Body of pancreas (tissue), 4 donors: ENCODE measurements at places on chromosomes 6 and 20. TPM values are rescaled to one million over a fixed set of nuclear protein-coding genes. Genes with fewer than 3 reads are reported as not detected.

- H3K36me3 ChIP-seq: no peaks in the 10 kb centered on the region
- H3K4me3 ChIP-seq: no peak overlapping the region
- no peak overlapping the region for H3K27ac ChIP-seq
- DNase-seq: no peak
- no peaks in the 10 kb centered on the region for H3K4me1 ChIP-seq
Measured at GRCh38 chr6:163735076-163735475, 320.6 kb downstream of the QKI start.

- no peak overlapping the region for H3K4me3 ChIP-seq
- H3K36me3 ChIP-seq: no peaks in the 10 kb centered on the region
- no peaks in the 10 kb centered on the region for H3K4me1 ChIP-seq
- DNase-seq: no peak
- no peak overlapping the region for H3K27ac ChIP-seq
Measured at GRCh38 chr6:69337311-69337710, 459.5 kb downstream of the LMBRD1 start.

GRCh38 chr20:50721881-50722281 is 9.5 kb upstream of the PARD6B start:
- H3K27ac ChIP-seq: no peak overlapping the region
- no peaks in the 10 kb centered on the region for H3K27me3 ChIP-seq
- peaks cover 16% of the 10 kb centered on the region for H3K4me1 ChIP-seq
- no peaks in the 10 kb centered on the region for H3K36me3 ChIP-seq
- DNase-seq: no peak

DNA sequence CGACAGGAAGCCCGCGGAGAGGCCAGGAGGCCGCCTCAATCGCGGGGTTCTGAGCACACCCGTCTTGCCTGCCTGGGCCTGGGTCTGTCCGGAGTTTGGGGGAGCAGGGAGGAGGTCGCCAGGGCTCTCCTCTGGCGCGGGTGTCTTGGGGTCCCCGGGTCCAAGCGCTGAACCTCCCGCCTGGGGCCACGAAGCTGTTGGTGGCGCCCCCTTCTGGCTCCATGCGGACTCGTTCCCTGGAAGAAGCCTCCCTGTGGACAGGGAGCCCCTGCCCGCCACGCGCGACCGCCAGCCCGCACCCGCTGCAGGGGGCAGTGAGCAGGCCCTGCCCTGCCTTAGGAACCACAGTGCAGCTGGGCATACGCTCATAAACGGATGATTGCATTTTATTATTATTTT is 44.7 kb downstream of the MCUR1 start:
- DNase-seq: no peak
- H3K4me3 ChIP-seq: no peak overlapping the region
- H3K27me3 ChIP-seq: no peaks in the 10 kb centered on the region
- H3K36me3 ChIP-seq: no peaks in the 10 kb centered on the region

- H3K36me3 ChIP-seq: no peaks in the 10 kb centered on the region
- DNase-seq: peak; percentile 43
- H3K27me3 ChIP-seq: no peaks in the 10 kb centered on the region
Measured at GRCh38 chr6:17159240-17159639, 57.4 kb downstream of the STMND1 start.

- no peak overlapping the region for H3K27ac ChIP-seq
- H3K4me1 ChIP-seq: no peaks in the 10 kb centered on the region
- no peaks in the 10 kb centered on the region for H3K27me3 ChIP-seq
- no peak for DNase-seq
- H3K36me3 ChIP-seq: no peaks in the 10 kb centered on the region
- H3K4me3 ChIP-seq: no peak overlapping the region
Measured at GRCh38 chr6:159902620-159903019, 11.8 kb downstream of the MAS1 start.

DNA sequence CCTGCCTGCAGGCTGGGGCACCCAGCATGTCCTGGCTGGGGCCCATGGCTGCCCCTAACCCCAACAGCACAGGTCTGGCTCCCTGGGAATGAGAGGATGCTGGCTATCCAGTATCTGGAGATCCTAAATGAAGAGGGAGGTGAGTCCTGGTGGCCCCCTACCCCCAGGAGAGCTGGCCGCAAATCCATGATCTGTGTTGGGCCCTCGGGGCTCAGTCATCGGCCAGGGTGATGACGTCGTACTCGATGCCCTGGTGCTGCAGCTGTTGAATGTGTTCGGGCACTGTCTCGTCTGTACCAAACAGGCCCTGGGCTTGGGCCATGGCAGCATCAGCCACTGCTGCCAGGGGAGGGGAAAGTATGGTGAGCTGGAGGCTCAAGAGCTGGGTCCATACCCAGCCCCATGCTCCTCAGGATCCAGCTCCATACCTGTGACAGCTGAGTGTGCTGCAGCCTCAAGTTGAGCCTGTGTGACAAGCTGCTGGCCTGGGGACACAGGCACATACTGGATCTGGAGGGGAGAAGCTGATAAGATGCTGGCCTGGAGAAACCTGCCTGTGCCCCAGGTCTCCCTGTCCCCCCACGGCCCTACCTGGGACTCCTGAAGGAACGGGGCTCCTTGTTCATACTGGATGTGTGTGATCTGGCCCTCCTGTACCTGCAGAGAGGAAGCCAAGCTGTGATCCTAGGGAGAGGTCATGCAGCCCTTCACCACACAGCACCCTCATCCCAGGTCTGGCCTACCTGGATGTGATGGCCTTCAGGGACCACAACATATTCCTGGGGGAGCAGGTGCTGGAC is 14.5 kb downstream of the PCIF1 start:
- no peaks in the 10 kb centered on the region for H3K27me3 ChIP-seq
- no peak overlapping the region for H3K4me3 ChIP-seq
- DNase-seq: no peak
- H3K27ac ChIP-seq: no peak overlapping the region
- peaks cover 33% of the 10 kb centered on the region for H3K4me1 ChIP-seq
- peaks cover 29% of the 10 kb centered on the region for H3K36me3 ChIP-seq

GRCh38 chr20:6122873-6123648 is at the start of gene FERMT1:
TSS of gene FERMT1 (minus strand) at chr20:6123030. CDS start at chr20:6119554, 3,476 bp downstream.
- H3K27me3 ChIP-seq: no peaks in the 10 kb centered on the region
- no peaks in the 10 kb centered on the region for H3K36me3 ChIP-seq
- DNase-seq: peak; percentile 67
- H3K27ac ChIP-seq: peak within 1 kb of the TSS; percentile 36
- H3K4me1 ChIP-seq: peaks cover 18% of the 10 kb centered on the region
- peak within 1 kb of the TSS; percentile 37 for H3K4me3 ChIP-seq

DNA sequence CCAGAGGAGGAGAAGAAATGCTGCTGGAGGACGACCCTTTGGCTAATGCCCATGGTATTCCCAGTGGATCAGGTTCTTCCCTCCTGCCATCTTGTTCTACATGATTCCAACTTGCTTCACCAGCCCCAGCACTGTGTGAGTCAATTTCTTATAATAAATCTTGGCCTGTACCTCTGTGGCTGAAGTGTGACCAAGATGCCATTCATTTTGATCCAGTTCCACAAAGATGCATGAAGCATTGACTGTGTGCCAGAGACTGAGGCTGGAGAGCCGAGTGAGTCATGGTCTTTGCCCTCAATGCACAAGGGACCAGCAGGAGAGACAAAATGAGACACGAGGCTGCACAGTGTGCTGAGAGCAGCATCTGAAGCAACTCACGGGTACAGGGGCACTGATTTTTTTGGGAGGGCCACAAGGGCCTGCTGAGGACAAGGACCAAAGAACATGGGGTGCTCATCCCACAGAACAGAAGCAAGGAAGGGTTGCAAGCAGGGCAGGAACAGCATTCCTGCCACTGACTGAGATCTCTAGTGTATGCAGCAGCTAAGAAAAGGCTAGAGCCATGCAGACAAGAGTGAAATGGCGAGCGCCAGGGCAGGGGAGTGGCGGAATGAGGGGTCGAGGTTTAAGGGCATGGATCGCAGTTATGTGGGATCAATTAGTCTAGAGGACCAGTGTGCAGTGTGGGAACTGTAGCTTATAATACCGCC is 207.0 kb downstream of the THBS2 start:
- H3K4me3 ChIP-seq: no peak overlapping the region
- H3K27me3 ChIP-seq: no peaks in the 10 kb centered on the region

- H3K36me3 ChIP-seq: no peaks in the 10 kb centered on the region
- no peak overlapping the region for H3K27ac ChIP-seq
- H3K4me3 ChIP-seq: no peak overlapping the region
Measured at GRCh38 chr6:99519446-99519845, 4.2 kb upstream of the USP45 start.

- H3K4me3 ChIP-seq: no peak overlapping the region
- H3K4me1 ChIP-seq: peaks cover 9% of the 10 kb centered on the region
- H3K27me3 ChIP-seq: no peaks in the 10 kb centered on the region
- no peak overlapping the region for H3K27ac ChIP-seq
Measured at GRCh38 chr6:21360336-21360735, 233.2 kb upstream of the SOX4 start.

- H3K27ac ChIP-seq: no peak overlapping the region
- no peaks in the 10 kb centered on the region for H3K36me3 ChIP-seq
- H3K27me3 ChIP-seq: no peaks in the 10 kb centered on the region
Measured at GRCh38 chr6:115914098-115914497, 146.6 kb downstream of the FRK start.

DNA sequence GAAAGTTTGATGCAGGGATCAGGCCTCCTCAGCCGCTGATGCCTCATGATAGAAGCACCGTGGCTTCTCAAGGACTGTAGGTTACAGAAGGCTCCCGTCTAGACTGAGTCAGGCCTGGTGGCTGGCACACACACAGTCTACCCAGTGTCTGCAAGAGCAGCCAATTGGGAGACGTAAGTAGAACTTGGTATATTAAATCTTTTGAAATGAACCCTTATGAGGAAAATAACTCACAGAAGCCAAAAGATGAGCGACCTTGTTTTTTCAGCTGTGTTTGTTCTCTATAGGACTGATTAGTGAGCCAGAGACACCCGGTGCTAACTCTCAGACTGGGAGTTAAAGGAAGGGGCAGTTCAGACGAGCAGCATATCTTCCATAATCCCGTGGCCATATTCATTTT is 5.9 kb upstream of the PDE10A start:
- H3K4me3 ChIP-seq: no peak overlapping the region
- H3K36me3 ChIP-seq: no peaks in the 10 kb centered on the region
- no peak overlapping the region for H3K27ac ChIP-seq
- peaks cover 17% of the 10 kb centered on the region for H3K27me3 ChIP-seq

GRCh38 chr6:125363039-125363823 is 61.5 kb upstream of the HDDC2 start:
- DNase-seq: peak; percentile 39
- H3K4me3 ChIP-seq: no peak overlapping the region
- peaks cover 12% of the 10 kb centered on the region for H3K4me1 ChIP-seq
- H3K27ac ChIP-seq: peak overlapping the region; percentile 12

GRCh38 chr20:45456632-45457031 is 12.9 kb upstream of the WFDC2 start:
- no peaks in the 10 kb centered on the region for H3K27me3 ChIP-seq
- peak; percentile 65 for DNase-seq
- no peaks in the 10 kb centered on the region for H3K36me3 ChIP-seq
- H3K4me3 ChIP-seq: no peak overlapping the region
- H3K27ac ChIP-seq: no peak overlapping the region
- no peaks in the 10 kb centered on the region for H3K4me1 ChIP-seq

- no peaks in the 10 kb centered on the region for H3K36me3 ChIP-seq
- H3K27me3 ChIP-seq: no peaks in the 10 kb centered on the region
- no peak for DNase-seq
- peaks cover 32% of the 10 kb centered on the region for H3K4me1 ChIP-seq
Measured at GRCh38 chr20:46333161-46333991, 25.1 kb upstream of the CDH22 start.

DNA sequence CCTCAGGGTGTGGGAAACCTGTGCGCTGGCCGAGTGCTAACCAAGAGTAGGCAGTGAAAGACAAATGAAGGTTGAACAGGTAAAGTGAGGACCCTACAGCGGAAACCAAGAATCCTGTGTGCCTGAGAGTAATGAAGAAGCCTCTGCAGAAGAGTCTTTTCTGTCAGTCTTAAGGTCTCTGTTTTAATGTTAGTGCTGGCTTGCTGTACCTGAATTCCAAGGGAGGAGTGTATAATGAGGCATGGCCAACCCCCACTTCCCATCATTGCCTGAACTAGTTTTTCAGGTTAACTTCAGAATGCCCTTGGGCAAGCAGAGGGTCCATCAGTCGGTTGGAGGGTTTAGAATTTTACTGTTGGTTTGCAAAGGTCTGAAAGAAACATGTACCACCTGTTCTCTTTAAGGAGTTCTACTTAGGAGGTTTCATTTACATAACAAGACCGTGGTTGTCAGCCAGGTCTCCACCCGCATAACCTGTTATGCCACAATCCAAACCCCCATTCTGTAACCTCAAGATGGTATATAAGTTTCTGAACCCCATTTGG is 589 bp upstream of the PDCD2 start:
- no peaks in the 10 kb centered on the region for H3K27me3 ChIP-seq
- DNase-seq: peak; percentile 18
- H3K4me3 ChIP-seq: peak overlapping the region; percentile 17
- H3K36me3 ChIP-seq: peaks cover 2% of the 10 kb centered on the region

GRCh38 chr20:43971267-43971666 is 56.6 kb downstream of the TOX2 start:
- H3K27ac ChIP-seq: no peak overlapping the region
- H3K4me3 ChIP-seq: no peak overlapping the region
- no peaks in the 10 kb centered on the region for H3K4me1 ChIP-seq
- no peaks in the 10 kb centered on the region for H3K27me3 ChIP-seq

GRCh38 chr6:25179051-25179778 is 100.0 kb upstream of the CARMIL1 start:
- no peaks in the 10 kb centered on the region for H3K27me3 ChIP-seq
- no peak overlapping the region for H3K4me3 ChIP-seq
- DNase-seq: no peak
- H3K27ac ChIP-seq: peak overlapping the region; percentile 39
- peaks cover under 1% of the 10 kb centered on the region for H3K4me1 ChIP-seq

DNA sequence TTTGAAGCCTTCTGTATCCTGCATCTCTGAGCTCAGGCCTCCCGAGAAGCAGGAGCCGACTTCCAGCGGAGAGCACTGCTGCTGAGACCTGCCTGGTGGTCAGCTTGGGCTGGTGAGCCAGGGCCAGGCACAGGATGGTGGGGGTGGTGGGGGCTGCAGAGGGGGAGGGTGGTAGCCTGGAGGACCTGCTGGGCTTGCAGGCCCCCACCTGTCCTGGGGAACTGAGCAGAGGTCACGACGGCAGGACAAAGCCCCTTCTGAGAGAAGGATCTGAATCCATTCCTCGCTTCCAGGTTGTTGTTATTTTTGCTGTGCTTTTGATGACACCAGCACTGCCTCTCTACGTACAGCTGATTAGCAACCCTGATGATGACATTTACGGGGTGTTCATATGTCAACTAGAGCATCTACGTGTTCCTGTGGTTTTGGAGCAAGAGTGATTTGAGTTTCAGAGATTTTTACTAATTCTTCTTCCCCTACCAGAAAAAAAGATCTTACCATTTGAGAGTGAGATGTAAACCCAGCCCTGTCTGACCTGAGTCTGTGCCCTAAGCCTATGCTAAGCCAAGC is 35.7 kb upstream of the CD93 start:
- H3K4me1 ChIP-seq: peaks cover 5% of the 10 kb centered on the region
- DNase-seq: no peak
- no peaks in the 10 kb centered on the region for H3K27me3 ChIP-seq
- no peaks in the 10 kb centered on the region for H3K36me3 ChIP-seq
- no peak overlapping the region for H3K4me3 ChIP-seq
- H3K27ac ChIP-seq: no peak overlapping the region

- DNase-seq: no peak
- H3K36me3 ChIP-seq: no peaks in the 10 kb centered on the region
- H3K27ac ChIP-seq: no peak overlapping the region
- no peaks in the 10 kb centered on the region for H3K27me3 ChIP-seq
- peaks cover 18% of the 10 kb centered on the region for H3K4me1 ChIP-seq
Measured at GRCh38 chr6:304833-305370, 12.6 kb downstream of the DUSP22 start.

Gene NOL7
- 52.1 TPM for total RNA-seq

Gene RFX6
- total RNA-seq: 1.6 TPM

Gene CDH4
- 0.52 TPM for total RNA-seq

Gene SYCP2
- total RNA-seq: 3.6 TPM

Gene MBOAT1
- 10.1 TPM for total RNA-seq

Gene TMC2
- 0.26 TPM for total RNA-seq

Gene JAG1
- total RNA-seq: 55.7 TPM

Gene DEFB124
- not detected for total RNA-seq
